AG04449 (cell line): ENCODE measurements at places on chromosomes 6 and 20.

DNA sequence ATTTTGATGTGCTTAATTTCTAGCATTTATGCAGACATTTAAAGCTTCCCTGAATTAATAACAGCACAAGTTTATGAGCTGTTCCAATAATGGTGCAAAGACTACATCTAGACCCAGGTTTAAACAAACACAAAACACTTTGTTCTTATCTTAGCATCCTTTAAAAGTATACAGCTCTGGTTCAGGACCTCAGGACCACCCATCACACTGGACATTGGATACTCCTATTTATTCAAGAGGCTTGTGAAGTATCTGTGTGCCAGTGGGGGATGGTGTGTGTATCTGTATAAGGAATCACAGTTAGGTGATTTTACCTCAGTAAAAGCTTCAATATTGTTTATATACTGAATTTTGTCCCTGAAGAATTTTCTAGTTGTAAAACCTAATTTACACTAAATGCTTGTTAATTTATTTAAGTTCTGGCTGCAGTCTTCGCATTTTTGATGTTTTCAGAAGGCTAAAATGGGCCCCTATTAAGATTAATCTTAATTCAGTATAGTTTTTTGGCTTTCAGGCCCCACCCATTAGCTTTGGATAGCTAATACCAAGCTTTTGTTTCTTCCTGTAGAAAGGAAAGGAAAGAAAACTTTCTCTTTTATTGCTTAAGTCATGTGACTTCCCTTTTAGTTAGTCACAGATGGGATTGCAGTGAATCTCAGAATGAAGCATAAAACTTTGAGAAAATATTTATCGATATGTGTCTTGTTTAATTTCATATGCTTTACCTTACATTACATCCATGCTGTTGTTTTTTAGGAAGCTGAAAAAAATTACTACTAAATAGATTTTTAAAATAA, 13.1 kb downstream of the LIN28B start:
- DNase-seq, result no peak

GRCh38 chr20:48770700-48771442, 56.9 kb downstream of the PREX1 start:
- no peak for DNase-seq

- no peak for DNase-seq
These were observed 24.3 kb upstream of the NHSL1 start for GRCh38 chr6:138523347-138524210.

DNA sequence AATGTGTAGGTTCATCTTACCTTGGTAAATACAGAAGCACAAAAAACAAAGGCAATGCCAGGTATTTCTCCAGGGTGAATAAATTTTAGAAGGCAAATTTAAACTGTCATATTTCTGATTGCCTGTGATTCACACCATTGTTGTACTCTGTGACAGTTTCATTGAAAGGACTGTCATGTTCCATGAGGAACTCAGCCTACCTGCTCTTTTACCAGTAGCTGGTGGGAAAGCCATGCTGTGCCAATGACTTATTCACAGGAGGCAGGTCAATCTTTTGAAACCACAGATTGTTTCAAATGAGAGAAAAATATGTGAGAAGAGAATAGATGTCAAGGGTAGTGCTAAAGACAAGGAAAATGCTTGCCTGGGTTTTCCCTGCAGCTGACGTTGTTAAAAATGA, 206.4 kb downstream of the LAMA2 start:
- DNase-seq, result no peak

- no peak for DNase-seq
These were observed 231.1 kb upstream of the ZNF217 start for GRCh38 chr20:53824779-53825178.

GRCh38 chr6:36364669-36365479, 22.6 kb downstream of the ETV7 start:
- no peak for DNase-seq

DNA sequence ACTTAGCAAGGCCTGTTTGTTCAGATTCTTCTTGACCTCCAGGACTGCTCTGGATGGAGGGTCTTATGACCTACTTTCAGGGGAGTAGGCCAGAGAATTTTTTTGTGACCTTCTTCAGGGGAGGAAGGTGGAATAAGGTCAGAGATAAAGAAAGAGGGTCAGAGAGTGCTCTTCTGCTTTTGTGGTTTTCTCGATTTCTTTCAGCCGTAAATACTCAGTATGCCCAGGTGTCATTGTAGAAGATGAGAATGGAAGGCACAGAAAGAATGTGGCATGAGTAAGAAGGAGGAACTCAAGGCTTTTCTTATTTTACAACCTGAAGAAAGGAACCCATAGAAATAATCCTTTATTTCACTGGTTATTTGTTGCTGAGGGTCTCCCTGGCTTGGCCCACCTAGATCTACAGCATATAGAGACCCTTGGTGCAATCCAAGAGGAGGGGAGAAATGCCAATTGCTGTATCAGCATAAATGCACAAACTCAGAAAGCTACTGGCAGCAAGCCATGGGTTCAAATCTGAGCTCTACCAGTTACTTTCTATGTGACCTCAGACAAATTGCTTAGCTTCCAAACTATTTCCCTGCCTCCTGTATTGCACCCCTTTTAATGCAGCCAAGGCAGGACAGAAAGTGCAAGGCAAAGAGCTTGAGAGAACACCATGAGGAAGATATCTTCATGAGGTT, 68.0 kb downstream of the OLIG3 start:
- no peak for DNase-seq
